CD4-positive, alpha-beta T cell treated with Interleukin-12 subunit alpha and Interleukin-12 subunit beta, for 1 hour (primary cell): ENCODE measurements at places on chromosomes 13 and 19.
A peak's percentile ranks its signal among the peaks of the same experiment; 100 is the strongest.

DNA sequence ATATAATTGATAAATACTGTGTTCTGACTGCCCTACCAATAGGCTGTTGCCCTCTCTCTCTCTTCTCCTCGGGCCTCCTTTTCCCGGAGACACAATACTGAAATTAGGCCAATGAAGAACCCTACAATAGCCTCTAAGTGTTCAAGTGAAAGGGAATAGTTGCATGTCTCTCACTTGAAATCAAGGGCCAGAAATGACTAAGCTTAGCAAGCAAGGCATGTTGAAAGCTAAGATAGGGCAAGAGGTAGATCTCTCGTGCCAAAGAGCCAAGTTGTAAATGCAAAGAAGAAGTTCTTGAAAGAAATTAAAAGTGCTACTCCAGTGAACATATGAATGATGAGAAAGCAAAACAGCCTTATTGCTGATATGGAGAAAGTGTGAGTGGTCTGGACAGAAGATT lies 13.3 kb downstream of the KATNAL1 start:
- DNase-seq = no peak

DNA sequence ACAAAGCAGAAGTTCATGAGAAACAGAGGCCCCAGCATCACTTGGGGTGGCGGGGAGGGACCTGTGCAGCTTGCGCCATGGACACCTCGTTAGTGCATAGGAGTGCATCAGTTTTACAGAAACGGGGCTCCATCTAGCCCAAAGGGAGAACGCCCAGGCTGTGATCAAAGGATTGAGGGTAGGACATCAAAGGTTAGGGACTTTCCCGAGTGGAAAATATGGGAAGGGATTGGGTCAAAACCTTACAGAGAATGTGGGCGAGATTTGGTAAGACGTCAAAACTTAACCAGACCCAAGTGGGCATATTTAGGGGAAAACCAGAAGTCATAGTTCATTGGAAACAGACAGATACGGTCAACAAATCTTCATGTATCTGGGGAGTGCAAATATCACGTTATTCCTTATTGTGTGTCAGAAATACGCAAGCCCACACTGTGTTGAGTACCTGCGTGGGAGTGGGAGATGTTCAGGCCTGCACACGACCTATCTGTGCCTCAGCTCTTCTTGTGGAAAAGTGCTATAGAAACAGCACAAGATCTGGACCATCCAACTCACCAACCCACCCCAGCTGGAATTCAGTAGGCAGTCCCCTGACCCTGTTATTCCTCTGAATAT lies 9.4 kb upstream of the GRAMD1A start:
- no peak for DNase-seq

- no peak for DNase-seq
Observed at GRCh38 chr19:16022251-16022650, 54.0 kb upstream of the TPM4 start.

DNA sequence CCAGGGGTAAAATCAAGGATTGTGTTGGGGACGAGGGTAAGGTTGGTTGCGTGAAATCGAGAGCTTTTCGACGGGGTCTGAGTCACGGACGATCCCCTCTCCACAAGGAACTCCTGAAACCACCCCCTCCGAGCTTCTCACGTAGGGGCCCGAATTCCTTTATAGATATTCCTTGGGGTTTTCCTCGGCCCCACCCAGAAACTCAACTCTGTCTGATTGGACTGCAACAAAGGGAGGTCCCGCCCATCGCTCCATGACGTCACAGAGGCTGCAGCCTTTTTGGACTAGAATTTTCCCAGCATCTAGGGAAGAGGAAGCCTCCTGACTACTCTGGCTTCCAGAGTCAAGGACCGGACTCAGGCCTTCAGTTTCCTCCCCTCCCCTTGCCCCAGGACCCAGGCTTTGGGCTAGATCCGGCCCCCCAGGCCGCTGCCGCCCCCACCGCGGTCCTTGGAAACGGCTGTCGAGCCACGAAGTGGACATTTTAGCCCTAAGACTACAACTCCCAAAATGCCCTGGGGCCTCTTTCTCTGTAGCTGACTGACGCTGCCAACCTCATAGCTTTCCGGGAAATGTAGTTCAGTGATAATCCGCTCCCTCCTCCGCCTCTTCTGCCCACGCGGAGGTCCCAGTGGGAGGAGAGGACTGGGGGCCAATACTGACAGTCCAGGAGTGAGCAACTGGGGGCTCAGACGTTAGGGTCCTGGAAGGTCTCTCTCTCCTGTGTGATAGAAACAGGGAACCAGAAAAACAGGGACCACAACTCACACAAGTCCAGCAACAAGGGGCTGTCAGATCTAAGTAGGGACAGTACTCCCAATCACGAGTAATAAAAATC lies at the start of gene IZUMO1:
TSS of gene IZUMO1 (minus strand) at position 172 of the 838 bp plus-strand sequence. CDS start 1,050 bp downstream, outside the sequence.
- peak; percentile 63 for DNase-seq

GRCh38 chr19:8366961-8367326 lies 3.0 kb downstream of the ANGPTL4 start:
- DNase-seq = no peak

GRCh38 chr13:23672616-23673015 lies 102.4 kb downstream of the TNFRSF19 start:
- DNase-seq = no peak

DNA sequence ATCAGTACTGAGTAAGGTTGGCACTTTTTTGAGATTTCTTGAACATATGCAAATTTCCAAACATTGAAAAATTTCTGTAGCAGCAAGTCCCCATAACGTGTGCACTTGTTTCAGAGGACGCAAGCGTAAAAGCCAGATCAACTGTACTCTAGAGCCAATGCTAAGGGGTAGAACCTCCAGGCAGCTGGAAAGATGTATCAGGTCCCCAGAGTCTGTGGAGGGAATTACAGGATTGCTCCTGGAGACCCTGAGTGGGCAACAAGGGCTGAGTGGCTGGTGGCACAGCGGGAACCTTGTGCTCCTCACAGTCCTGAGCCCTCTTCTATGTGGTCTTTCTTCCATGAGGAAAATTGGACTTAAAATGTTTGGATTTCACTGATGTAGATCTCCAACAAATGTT lies 53.9 kb upstream of the AMER2 start:
- DNase-seq = no peak

- DNase-seq = peak; percentile 20
Observed at GRCh38 chr13:28494778-28495537, at the start of gene FLT1. FLT1 (minus strand) TSS chr13:28495128; CDS start chr13:28494843, 285 bp downstream.

DNA sequence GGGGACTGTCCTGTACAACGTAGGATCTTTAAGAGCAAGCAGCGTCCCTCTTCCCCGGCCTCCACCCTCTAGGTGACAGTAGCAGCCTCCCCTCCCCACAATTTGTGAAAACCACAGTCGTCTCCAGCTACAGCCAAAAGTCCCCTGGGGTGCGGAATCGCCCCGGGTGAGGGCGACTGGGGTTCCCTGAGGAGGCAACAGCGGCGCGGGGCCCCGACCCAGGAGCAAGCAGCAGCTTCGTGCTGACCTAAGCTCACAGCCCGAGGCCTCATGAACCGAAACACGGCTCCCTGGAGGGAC lies 322 bp downstream of the ZNF558 start:
- DNase-seq = no peak

DNA sequence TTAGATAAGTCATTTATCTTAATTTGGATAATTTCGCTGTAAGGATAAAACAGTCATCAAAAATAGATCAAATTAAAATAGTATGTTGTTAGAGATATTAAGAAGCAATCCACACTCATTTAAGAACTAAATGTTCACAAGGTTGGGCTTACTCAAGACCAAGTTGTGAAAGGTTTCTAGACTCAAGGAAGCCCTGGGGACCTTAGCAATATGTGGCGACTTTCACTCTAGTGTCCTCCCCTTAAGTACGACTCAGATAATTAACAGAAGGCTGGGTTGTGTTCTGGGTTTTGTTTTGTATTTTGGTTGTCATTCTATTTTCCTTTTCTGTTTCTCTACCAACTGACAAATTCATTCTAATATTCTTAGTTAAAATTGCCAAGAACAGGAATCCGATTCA lies 1008.0 kb downstream of the PCDH9 start:
- DNase-seq = no peak

- DNase-seq = no peak
Observed at GRCh38 chr13:42277618-42278276, 5.8 kb downstream of the AKAP11 start.

DNA sequence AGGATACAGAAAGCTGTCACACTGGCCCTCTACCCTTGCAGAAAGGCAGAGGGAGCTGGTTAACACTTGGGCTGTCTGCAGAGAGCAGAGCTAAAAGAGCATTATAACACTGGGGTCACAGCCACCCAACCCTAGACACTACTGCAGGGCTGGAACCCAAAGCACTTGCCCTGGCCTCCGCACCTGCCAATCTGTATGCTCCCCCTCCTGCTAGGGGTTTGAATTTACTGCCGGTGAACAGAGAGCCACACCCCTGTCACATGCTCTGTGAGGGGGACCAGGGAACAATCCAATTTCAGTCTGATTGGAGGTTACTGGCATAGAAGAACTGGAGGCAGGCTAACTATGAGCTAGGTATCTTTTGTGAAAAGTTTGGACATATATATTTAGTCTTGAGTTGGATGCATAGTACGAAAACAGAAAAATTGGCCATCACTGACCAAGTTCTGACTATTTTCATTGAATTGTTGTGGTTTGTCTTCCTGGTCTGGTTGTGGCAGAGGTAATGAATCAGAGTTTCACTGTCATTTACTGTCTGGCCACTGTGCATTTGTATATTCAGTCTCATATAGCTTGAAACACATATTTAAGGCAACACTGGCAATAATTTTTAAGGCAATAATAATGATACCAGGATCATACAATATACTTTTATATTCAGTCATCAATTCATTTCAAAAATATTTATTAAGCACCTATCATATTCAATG lies 504.3 kb upstream of the ATXN8OS start:
- no peak for DNase-seq

DNA sequence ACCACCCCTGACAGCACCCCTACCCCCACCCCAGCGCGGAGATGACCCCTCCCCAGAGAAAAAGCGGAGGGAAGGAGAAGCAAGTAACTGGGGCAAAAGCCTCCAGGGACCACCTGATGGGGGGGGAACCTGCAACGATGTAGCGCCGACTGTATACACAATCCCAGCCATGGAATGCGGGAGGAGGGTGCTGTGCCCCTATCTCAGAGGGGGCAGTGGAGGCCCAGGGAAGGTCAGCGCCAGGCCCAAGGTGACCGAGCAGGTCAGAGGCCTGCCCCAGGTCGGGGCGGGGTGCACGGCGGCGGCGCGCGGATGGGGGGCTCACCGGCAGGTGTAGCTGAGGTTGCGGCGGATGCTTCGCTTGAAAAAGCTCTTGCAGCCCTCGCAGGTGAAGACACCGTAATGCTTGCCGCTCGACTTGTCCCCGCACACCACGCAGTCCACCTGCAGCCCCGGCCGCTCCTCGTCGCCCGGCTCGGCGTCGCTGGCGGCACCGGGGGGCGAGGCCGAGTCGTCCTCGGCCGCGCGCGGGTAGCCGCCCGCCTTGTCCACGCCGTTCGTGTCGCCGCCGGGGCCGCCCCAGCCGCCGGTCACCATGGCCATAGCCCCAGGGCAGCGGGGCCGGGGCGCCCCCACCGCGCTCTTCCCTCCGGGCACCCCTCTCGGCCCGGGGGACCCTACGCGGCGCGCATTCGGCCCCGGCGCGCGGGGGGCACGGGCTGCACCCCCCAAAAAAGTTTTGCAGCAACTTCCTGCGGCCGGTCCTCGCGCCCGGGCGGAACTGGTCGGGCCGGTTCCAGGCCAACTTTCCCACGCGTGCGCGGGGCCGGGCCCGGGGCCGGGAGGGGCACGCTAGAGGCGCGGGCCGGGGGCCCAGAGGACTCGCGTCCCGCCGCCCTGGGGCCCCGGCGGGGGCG lies 843 bp downstream of the NR2F6 start:
- DNase-seq = no peak

DNA sequence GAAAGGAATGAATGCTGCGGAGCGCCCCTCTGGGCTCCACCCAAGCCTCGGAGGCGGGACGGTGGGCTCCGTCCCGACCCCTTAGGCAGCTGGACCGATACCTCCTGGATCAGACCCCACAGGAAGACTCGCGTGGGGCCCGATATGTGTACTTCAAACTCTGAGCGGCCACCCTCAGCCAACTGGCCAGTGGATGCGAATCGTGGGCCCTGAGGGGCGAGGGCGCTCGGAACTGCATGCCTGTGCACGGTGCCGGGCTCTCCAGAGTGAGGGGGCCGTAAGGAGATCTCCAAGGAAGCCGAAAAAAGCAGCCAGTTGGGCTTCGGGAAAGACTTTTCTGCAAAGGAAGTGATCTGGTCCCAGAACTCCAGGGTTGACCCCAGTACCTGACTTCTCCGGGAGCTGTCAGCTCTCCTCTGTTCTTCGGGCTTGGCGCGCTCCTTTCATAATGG lies 8.6 kb downstream of the PDX1 start:
- no peak for DNase-seq

DNA sequence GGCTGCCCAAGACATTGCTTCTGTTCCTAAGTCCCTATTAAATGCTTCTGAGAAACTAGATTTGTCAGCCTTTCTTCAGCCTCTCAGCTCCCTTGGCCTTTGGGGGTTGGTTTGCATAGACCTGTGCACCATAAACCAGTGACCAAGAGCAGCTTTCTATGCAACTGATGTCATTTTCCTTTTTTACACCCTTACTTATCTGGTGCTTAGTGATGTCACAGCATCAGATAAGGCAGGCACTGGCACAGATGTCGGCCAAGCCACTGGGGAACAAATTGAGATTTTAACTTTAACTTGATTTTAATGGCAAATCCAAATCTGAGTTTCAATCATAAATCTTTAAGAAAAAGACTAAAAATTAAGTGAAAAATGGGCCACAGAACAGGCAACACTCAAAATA lies 59.8 kb downstream of the RUBCNL start:
- no peak for DNase-seq

GRCh38 chr19:41307954-41308449 lies 2.0 kb upstream of the CCDC97 start:
- DNase-seq = no peak

- no peak for DNase-seq
Observed at GRCh38 chr19:13637664-13638063, 126.7 kb upstream of the MRI1 start.

DNA sequence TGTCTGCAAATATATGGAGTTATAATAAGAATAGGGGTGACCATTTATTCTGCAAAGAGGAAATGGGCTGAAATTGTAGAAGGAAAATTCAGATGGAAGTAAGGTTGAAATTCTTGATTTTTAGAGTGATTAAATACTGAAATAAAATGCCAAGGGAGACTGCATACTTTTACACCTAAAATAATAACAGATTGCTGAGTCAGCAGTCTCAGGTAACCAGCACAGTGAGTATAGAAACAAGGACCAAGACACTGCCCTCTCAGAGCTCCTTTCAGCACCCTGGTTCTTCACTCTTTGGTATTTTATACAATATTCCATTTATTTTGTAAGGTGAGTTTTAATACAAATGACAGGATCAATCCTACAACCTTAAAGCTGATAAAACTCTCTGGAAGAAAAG lies 48.8 kb upstream of the MLNR start:
- no peak for DNase-seq

DNA sequence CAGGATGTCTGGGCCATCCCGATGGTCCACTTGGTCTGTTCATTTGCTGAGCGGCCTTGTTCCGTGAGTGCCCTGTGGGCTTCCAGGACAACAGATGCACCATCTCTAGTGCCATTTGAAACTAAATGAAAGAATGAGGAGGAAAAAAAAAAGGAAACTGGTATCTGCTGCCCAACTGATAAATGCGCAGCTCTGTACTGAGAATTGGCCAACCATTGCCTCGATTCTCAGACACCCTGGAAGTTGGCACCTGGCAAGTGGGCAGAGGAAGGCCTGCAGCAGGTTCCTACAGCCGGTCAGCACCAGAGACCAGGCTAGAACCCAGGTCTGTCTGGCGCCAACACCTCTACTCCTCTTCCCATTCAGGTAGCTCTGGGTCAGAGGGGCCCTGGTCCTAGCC lies 18.9 kb downstream of the SLC7A1 start:
- DNase-seq = no peak
